ENCODE measurements at places on chromosomes 13 and 19. TPM values are rescaled to one million over a fixed set of nuclear protein-coding genes. Genes with fewer than 3 reads are reported as not detected.

DNA sequence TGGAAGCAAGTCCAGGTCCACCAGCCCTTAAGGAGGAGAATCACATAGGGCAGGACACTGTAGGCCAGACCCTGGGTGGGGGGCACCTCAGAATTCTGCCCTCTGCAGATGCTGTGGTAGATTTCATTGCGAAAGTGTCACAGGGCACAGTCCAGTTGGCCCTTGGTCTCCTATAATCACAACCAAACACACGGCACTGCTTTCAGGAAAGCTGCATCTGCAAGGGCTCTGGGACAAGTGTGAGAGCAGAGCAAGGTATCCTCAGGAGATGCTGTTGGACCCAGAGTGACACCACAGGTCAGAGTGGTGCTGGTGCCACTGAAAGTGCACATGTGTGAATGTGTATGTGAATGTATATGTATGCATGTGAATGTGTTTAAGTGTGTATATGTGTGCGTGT is 88.6 kb upstream of the MBNL2 start:
- H3K27ac ChIP-seq: no peak overlapping the region
- no peak overlapping the region for H3K4me3 ChIP-seq
- no peak for DNase-seq
- H3K27me3 ChIP-seq: peaks cover 1% of the 10 kb centered on the region
- H3K36me3 ChIP-seq: no peaks in the 10 kb centered on the region

DNA sequence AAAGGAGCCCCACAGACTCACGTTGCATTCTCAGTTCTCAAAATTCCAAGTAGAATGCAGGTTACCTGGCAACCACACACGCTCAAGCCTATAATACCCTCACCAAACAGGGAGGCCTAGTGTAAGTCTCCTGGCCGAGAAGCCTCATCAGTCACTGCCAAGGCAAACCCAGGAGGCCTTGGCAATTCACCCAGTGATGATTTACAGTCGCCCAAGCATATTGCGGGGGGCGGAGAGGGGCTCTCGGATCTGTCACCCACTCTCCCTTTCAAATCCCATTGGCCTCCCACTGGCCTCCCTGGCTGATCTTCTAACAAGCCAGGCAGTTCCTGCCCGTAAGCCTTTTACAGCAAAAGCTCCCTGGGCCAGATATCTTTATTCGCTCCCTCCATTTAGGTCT is 1.1 kb downstream of the AKAP8L start:
- H3K4me3 ChIP-seq: peak overlapping the region; percentile 99
- DNase-seq: no peak
- peaks cover 11% of the 10 kb centered on the region for H3K36me3 ChIP-seq
- peak overlapping the region; percentile 92 for H3K27ac ChIP-seq

The PTGIR gene
- 17.2 TPM for total RNA-seq

DNA sequence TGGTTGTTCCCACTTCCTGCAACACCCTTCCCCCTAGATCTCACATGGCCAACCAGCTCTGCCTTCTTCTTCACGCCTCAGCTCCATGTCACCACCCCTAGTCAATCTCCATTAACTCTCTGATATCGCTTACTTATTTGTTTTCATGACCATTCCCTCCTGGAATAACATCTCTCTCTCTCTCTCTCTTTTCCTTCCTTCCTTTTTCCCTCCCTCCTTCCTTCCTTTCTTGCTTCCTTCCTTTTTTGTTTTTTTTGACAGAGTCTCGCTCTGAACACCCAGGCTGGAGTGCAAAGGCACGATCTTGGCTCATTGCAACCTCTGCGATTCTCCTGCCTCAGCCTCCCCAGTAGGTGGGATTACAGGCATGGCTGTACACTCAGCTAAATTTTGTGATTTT is 44.9 kb upstream of the ADGRL1 start:
- H3K36me3 ChIP-seq: no peaks in the 10 kb centered on the region
- H3K4me3 ChIP-seq: no peak overlapping the region
- no peak for DNase-seq
- H3K4me1 ChIP-seq: peaks cover 17% of the 10 kb centered on the region
- no peak overlapping the region for H3K27ac ChIP-seq
- no peaks in the 10 kb centered on the region for H3K27me3 ChIP-seq

DNA sequence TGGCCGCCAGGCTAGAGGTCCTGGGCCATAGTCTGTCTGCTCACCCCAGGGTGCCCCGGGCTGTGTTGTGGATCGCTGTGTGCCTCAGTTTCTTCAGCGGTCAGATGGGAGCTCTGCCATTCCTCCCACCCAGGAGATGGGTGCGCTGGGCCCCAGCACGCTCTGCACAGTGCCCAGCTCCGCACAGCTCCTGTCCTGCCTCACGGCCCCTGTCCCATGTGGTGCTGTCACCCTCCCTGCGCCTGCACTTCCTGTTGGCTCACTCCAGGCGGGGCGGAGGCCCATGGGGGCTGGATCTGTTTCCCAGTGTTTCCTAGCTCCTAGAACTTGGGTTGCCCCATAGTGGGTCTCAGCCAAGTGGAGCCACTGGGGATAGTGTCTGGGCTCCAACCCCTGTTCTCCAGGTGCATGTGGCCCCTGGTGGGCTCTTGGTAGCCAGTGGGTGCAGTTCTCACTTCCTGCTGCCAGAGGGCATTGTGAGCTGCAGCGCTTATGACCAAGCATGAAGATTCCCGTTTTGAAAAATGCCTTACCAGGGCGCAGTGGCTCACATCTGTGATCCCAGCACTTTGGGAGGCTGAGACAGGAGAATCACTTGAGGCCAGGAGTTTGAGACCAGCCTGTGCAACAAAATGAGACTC is 69.8 kb downstream of the KDM4B start:
- DNase-seq: no peak
- no peak overlapping the region for H3K27ac ChIP-seq
- no peaks in the 10 kb centered on the region for H3K4me1 ChIP-seq
- no peaks in the 10 kb centered on the region for H3K27me3 ChIP-seq

The C1QTNF9 gene
- not detected for total RNA-seq

The MYO1F gene
- total RNA-seq: 2.0 TPM

- H3K27me3 ChIP-seq: no peaks in the 10 kb centered on the region
- peaks cover 26% of the 10 kb centered on the region for H3K36me3 ChIP-seq
- no peaks in the 10 kb centered on the region for H3K4me1 ChIP-seq
Measured at GRCh38 chr13:24897293-24897692, 133.3 kb downstream of the RNF17 start.

The FUT3 gene
- total RNA-seq: not detected

GRCh38 chr13:108142702-108143436 is 72.5 kb downstream of the LIG4 start:
- no peak overlapping the region for H3K27ac ChIP-seq
- H3K36me3 ChIP-seq: no peaks in the 10 kb centered on the region
- H3K4me3 ChIP-seq: no peak overlapping the region
- no peak for DNase-seq

DNA sequence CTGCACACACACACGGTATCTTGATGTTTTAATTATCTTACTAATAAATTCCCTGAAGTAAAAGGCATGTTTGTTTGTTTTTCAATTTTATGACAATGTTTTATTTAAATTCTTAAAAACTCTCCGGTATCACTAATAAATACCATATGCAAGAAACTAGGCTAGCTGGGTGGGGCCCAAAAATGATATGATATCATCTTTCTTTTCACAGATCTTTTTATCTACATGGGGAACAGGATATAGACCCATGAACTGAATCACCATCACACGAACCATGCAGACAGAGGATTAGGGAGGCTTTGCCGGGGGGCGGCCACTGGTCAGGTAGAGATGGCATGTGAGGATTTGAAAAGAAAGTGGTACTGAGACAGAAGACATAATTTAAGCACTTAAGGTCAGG is 266.4 kb downstream of the ENOX1 start:
- H3K36me3 ChIP-seq: no peaks in the 10 kb centered on the region
- no peak overlapping the region for H3K27ac ChIP-seq
- H3K4me1 ChIP-seq: no peaks in the 10 kb centered on the region
- no peak for DNase-seq
- peaks cover 8% of the 10 kb centered on the region for H3K27me3 ChIP-seq
- H3K4me3 ChIP-seq: no peak overlapping the region

The NFKBIB gene
- 52.7 TPM for total RNA-seq

The RBM42 gene
- 64.2 TPM for total RNA-seq

DNA sequence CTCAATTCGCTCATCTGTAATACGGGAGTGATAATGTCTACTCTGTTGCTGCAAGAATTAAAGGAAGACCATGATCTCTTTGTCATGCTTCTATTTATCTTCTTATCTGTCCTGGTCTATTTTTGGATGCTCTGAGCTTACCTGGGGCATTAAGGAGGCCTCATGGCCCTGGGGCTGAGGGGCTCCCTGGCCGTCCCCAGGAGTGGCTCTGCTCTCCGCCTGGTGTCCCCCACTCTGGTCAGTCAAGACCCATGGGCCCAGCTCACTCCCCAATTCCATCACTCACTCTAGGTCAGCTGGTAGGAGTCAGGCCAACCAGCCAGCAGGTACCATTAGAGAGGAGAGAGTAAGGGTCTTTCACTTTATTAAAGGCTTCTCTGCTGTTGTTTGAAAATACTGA is 1.1 kb upstream of the CHST8 start:
- peaks cover 37% of the 10 kb centered on the region for H3K27me3 ChIP-seq
- H3K4me1 ChIP-seq: no peaks in the 10 kb centered on the region
- DNase-seq: no peak
- H3K4me3 ChIP-seq: no peak overlapping the region

Data from activated naive CD4-positive, alpha-beta T cell treated with anti-CD3 and anti-CD28 coated beads for 36 hours (primary cell).